Fibroblast of skin of right biceps (primary cell): ENCODE measurements at places on chromosomes 6 and 20.
A peak's percentile ranks its signal among the peaks of the same experiment; 100 is the strongest.

DNA sequence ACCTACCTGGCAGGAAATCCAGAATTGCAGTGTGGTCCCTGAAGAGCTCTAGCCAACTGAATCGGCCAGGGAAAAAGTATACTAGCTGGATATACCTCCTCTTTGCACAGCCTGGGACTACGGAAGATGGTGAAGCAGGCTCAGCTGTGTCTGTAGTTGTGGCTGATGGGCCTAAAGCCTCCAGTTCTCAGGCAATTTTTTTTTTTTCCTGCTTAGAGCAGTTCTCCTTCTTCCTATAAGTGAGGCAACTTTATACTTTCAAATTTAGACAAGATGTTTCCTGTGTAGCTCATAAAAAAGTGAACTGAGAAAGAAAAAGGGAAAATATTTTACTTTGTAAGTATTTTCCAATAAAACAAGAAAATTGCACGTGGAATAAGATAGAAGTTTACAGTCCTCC lies 172.9 kb downstream of the CARMIL1 start:
- no peak for DNase-seq

- peak; percentile 82 for DNase-seq
Measured at GRCh38 chr20:35306931-35307517, 14.8 kb upstream of the FAM83C start.

- no peak for DNase-seq
Measured at GRCh38 chr6:150128425-150128824, 14.4 kb upstream of the PPP1R14C start.

DNA sequence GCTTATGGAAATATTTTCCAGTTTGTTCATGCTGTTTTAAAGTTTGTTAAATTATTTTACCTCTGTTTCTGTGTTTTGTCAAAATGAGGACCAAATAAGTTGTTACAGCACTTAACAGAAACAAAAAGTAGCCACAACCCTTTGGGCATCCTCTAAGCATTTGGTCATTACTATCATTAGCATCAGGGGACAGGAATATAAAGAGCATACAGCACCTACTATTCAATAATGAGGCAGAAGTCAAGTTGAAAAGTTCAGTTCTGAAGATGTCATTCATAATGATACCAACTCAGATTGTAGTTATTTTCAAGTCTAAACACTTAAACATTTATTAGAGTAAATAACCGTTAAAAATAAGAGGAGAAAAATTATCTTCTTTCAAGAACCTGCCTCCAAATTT lies 862.3 kb upstream of the FLRT3 start:
- DNase-seq: no peak

- no peak for DNase-seq
Measured at GRCh38 chr6:113693851-113694250, 163.3 kb upstream of the MARCKS start.

DNA sequence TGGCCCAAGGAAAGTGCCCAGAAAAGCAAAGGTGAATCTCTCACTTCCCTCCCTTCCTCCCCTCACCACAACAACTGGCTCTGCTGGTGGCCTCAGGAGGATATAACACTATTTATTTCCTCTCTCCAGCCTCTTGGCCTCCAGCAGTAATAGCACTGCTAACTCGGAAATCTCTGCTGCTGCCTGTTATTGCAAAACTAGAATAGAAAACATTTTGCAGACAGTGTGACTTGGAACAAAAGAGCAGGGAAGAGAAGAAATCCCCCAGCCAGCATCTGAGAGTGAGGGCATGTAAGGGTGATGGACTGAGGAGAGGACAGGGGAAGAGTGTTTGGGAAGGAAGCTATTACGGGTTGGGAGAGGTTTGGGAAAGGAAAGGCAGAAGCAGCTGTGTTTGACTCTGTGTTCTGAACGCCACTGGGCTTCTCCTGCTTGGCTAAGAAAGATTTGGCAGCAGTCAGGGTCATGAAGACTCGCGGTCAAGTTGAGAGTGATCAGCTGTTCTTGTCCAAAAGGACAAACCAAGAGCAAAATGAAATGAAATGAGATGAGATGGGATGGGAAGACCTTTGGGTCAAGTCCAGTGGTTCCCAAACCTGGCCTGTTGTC lies 81.0 kb upstream of the SNX9 start:
- no peak for DNase-seq
